Stimulated activated CD4-positive, alpha-beta T cell treated with anti-CD3 and anti-CD28 coated beads, Interleukin-15, amount 100 ng/mL, for 1 hour (primary cell): ENCODE measurements at places on chromosomes 13 and 19.

DNA sequence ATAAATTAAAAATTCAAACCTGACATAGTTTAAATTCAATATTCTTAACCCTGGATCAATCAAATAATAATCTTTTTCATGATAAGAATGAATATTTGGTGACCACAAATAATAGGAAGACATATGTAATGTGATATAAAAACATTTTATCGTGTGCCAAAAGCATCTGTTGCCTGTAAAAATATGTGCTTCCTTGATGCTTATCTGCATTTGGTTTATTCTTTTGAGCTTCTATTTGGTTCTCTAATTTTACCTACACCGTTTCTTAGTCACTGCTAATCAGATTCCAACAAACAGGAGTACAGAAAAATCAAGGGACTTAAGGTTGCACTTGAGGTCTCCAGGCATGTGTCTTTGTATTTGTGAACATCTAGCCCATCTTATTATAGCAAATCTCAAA lies 274.5 kb downstream of the DCT start:
- DNase-seq, result no peak

GRCh38 chr19:44717603-44718002 lies 18.7 kb downstream of the CEACAM16 start:
- DNase-seq, result no peak

DNA sequence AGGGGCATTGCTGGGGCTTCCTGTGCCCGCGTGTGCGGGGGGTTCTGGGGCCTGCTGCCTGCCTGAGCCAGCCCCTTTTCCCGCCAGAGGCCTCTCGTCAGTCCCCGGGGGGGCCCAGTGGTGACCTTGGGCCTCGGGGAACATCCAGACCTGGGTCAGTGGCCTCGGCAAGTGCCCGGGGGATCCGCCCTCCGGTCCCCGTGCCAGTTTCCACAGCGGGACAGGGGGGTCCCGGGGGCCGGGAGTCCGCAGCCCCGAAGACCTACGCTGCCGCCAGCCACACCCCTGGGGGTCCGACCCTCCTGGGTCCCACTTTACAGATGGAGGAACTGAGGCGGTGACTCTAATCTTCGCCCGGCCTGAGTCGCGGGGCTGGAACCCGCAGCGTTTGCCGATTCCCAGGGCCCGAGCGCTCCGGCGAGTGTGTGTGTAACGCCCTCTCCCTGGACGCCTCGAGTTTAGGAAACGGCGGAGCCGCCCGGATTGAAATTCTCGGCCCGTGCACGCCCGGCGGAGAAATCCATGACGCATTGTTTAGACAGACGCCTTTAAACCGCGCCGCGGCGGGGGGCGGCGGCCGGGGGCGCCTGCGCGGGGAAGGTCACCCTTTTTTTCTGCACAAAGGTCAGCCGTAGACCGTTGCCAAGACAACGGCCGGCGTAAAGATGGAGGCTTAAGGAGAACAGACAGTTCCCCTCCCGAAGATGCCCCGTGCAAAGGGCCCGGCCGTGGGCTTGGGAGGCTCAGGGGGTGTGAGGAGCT lies 39.3 kb downstream of the EFNA2 start:
- DNase-seq, result peak; percentile 13

- no peak for DNase-seq
These were observed 343.9 kb downstream of the OXGR1 start for GRCh38 chr13:96650301-96650886.

- DNase-seq, result no peak
These were observed 4.9 kb downstream of the GSX1 start for GRCh38 chr13:27797228-27797624.

DNA sequence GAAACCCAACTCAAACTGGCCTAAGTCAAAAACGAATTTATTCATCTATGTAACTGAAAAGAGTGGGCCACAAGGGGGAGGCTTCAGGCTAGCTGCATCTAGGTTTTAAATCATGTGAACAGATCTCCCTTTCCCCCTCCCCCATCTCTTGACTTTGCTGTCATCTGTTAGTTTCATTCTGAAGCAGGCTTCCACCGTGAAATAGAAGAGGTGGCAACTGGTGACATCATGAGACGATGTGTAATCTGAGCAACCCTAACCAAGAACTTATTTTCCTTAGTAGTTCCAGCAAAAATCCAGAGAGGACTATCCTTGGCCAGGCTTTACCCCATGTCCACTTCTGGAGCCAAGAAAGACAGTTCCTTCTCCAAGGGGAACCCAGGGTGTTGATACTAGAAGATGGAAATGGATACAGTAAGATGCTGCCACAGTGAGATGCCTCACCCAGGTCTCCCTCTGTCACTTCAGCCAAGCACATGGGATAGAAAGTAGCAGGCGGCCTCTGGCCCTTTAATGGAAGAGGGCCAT lies 9.4 kb downstream of the SAMD4B start:
- DNase-seq, result no peak

- DNase-seq, result no peak
These were observed 31.3 kb downstream of the KCTD12 start for GRCh38 chr13:76854894-76855293.

- DNase-seq, result no peak
These were observed 201.0 kb downstream of the FGF9 start for GRCh38 chr13:21871919-21872318.
